ENCODE measurements at places on chromosomes 3 and 15. TPM values are rescaled to one million over a fixed set of nuclear protein-coding genes. Genes with fewer than 3 reads are reported as not detected.

ITPR1 gene
- polyA plus RNA-seq: 68.2 TPM

CLEC3B gene
- polyA plus RNA-seq: 11.9 TPM

FBXL22 gene
- 1.7 TPM for polyA plus RNA-seq

SKOR1 gene
- polyA plus RNA-seq: 0.70 TPM

EAF2 gene
- 9.1 TPM for polyA plus RNA-seq

SPSB4 gene
- 14.8 TPM for polyA plus RNA-seq

DLEC1 gene
- 2.0 TPM for polyA plus RNA-seq

NTRK3 gene
- polyA plus RNA-seq: 13.7 TPM

KLHL18 gene
- polyA plus RNA-seq: 14.9 TPM

NANOGP8 gene
- 0.76 TPM for polyA plus RNA-seq

LRRK1 gene
- 3.0 TPM for polyA plus RNA-seq

SH2D7 gene
- 0.98 TPM for polyA plus RNA-seq

C3orf85 gene
- polyA plus RNA-seq: 17.9 TPM

GP9 gene
- 0.47 TPM for polyA plus RNA-seq

CYP1A2 gene
- polyA plus RNA-seq: 0.18 TPM

EOGT gene
- 17.8 TPM for polyA plus RNA-seq

EIF2A gene
- polyA plus RNA-seq: 210 TPM

RARB gene
- 50.7 TPM for polyA plus RNA-seq

All from left kidney (tissue), 8 donors.